ENCODE measurements at places on chromosomes 16 and 17.

DNA sequence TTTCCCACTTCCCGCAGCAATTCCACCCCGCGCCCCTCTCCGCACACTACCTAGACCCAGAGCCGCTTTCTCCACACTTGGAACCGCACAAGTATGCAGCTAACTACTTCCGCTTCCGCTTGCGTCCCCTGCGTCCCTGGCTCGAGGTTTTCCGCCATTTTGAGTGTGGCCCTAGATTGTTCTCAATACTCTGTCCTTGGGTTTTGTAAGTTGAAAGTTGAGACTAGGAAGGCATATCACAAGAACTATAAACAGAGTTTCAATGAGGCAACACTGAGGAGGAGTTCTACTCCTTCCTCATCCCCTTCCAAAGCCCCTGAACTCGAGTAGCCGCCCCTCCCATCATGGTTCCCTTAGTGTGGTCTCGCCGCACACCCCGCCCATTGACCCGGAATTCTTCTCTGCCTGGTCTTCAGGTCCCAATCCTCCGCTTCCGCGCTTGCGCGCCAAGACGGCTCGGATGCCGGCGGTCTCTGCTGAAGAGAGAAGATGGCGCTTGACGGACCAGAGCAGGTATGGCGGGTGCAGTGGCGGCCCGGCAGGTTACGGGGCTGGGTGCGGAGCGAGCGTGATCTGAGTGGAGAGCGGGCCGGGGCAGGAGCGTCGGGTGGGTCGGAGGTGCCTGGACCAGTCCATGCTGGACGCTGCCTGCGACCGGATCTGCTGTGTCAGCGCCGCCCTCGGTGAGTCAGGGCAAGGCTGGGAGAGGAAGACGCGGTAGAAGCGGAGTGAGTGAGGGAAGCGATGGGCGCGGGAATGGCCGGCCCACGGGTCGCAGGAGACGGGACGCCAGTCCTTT lies at the start of the genes FTSJ3 and PSMC5:
Gene FTSJ3 (minus strand): TSS at position 662 of the 799 bp plus-strand sequence. CDS start 761 bp downstream, outside the sequence.
Gene PSMC5 (plus strand): TSS at position 430 of the 799 bp plus-strand sequence. CDS start 60 bp downstream, at position 490.
- DNase-seq: peak; percentile 94

DNA sequence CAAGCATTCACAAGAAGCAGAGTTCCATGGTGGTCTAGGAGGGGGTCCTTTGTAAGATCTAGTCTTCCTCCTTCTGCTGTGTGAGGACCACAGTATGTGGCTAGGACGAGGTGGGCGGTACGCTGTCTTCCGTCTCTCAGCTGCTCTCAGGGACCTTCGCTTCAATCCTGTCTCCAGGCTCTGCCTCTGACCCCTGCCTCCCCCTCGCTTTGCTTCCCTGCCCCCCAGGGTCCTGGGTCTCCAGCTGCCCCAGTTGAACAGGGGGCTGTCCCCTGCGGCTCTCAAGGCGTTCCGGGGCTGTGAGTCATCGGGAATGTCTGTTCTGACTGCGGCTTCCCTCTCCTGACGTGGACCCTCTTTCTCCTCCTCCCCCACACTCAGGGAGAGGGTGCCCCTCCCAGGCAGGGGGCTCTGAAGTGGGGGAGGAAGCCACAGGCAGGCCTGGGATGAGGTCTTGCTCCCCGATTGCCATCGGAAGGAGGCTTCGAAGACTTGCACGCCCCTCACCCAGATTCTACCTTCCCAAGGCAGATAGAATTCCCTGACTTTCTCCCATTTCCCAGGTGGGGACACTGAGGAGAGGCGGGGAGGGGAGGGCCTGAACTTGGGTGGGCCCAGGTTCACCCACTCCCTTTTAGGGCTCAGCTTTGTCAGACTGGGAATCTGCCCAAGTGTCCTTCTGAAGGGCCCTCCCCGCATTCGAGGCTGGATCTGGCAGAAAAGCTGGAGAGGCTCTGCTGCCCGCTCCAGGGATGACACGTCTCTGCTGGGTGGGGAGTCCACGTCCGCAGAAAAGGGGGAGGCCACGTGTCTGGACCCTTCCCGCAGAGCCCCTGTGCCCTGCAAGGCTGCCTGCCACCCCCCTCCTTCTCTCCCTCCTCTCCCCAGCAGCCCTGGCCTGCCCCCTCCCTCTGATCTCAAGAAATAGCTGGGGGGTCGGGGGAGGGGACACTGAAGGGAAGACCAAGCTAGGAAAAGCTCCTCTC lies 9.1 kb upstream of the COL1A1 start:
- DNase-seq: no peak

DNA sequence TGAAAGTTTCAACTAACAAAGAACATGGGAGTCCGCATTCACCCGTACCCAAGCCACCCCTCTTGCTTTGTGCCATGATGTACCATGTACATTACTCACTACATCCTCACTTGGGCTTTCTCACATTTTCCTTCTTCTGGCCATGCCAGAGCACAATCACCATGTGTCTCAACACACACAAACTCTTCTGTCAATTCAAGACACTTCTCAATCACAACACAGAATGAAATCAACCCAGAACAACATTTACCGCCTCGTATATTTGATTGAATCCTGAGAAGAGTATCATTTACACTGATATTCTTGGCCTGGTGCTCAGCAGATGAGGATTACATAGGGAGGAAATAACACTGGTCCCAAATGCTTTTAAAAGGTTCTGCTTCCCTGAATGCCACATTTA lies 4.5 kb downstream of the ADAMTS18 start:
- no peak for DNase-seq

DNA sequence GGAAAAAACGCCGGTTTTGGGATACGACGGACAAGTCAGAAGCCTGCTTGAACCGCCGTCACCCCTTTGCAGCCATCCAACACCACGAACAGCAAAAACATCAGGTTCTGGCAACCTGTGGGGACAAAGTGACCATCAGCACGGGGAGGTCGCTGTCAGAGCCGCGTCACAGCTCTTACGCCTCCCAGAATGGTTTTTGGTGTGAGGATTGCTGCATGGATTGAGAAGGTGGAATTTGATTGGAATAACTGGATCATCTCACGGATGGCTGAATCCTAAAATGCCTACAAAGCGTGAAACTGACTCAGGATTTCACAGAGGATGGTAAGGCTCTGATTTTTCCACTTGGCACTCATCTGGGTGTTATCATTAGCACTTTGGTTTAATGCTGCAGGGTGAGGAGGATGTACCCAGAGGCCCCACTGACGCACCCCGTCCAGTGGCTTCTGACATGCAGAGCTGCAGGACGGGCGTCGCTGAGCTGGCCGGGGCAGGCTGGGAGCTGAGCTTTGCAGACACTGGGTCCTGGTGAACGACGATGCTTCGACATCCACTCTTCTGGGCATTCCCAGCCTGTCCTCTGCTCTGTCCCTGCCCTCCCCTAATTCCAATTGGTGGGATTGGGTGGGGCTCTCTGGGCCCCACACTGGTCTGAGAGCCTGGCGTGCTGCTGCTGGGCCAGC lies 73.4 kb upstream of the CREBBP start:
- no peak for DNase-seq

DNA sequence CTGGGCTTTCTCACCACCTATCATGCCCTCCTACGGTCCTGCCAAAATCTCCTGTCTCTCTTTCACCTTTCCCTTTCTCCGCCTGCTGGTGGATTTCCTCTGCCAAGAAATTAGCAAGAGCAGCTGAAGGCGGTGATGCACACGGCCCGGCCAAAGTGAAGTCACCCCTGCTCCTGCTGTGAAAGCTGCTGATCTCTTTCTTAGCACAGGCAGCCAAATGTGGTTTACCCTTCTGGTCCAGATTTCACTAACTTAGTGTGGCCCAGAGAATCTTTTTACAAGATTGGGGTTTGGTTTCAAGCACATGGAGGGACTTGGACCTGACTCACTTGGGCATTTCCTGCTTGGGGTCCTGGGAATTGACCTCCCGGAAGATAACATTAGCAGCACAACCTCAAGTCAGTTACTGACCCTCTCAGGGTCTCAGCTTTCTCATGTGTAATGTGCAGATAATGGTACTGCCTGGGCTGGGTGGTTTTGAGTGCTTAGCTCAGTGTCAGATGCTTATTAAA lies 155.7 kb downstream of the SOCS1 start:
- DNase-seq: no peak

DNA sequence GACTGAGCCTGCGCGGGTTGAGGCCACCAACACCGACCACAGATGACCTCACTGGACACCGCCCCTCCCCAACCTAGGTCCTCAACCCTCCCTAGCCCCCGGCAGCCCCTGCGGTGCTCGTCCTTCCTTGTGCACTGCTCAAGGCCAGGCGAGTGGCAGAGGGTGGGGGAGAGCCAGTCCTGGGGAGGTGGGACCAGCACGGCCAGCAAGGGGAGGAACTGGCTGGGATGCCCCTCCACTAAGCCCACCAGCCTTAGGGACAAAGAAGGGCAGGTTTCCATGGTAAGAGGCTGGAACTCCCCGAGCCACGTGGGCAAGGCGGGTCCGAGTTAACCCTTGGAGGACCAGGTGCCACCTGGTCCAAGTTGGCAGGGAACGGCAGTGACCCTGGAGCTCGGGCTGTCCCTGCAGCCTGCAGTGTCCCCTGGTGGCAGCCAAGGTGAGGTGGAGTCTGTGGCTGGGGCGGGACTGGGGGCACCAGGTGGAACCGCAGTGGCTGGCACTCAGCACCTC lies 9.2 kb downstream of the FSCN2 start:
- DNase-seq: no peak

DNA sequence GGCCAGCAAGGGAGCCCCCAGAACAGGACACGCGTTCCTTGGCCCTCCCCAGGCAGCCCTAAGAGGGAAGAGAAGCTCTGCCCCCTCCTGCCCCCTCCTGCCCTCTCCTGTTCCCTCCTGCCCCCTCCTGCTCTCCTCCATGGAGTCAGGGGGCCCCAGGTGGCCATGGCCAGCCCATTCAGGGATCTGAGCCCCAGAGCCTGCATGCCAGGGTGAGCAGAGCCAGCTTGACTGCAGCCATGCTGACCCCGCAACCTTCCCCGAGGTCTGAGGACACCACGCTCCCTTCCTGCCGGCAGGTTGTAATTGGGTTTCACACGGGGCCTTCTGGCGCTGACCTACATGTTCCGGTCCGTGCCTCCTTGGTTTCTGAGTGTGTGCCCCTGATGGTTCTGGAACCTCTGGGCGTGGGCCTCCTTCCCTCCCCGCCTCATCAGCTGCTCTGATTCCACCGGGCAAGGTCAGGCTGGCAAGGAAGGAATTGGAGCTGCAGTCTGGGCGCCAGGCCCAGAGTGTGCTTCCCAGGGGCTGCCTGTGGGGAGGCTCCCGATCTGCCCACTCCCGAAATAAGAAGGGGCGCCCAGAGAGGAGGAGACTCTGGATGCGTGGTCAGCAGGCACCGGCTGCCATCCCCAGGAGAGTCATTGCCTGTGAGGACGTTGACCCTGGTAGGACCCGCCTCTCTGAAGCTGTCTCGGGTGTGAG lies 23.7 kb upstream of the NPTX1 start:
- no peak for DNase-seq

DNA sequence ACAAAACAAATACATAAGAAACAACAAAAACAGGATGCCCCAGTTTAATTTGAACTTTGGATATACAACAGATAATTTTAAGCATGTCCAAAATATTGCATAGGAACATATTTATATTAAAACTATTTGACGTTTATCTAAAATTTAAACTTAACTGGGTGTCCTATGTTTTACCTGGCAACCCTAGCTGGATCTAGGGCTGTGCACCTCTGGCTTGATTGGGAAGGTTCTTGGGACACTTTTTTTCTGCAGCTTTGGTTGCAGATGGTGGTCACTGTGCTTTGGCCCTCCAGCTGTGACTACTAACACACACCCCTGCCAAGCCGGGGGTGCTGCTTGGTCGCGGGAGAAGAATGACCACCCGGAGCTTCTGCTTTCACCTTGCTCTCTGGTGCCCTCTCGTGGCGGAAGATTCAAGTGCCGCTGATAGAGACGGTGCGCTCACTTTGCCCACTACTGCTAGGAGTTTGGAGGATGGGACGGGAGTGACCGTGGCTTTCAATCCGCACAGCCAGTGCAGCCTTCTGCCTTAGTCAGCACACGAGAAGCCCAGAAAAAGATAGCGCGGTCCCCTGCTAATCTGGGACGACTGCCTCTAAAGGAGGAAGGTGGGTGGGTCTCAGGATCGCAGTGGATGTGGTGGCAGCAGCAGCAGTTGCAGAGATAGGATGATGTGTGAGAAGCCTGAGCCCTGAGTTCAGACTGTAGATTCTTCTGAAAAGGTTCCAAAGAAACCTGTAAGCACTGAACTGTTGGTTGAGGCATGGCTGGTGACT lies 6.7 kb downstream of the SPACA3 start:
- DNase-seq: peak; percentile 76

GRCh38 chr17:62671553-62671952 lies 44.1 kb downstream of the MRC2 start:
- no peak for DNase-seq

- DNase-seq: no peak
These were observed 720 bp upstream of the BCKDK start for GRCh38 chr16:31107465-31107867.

DNA sequence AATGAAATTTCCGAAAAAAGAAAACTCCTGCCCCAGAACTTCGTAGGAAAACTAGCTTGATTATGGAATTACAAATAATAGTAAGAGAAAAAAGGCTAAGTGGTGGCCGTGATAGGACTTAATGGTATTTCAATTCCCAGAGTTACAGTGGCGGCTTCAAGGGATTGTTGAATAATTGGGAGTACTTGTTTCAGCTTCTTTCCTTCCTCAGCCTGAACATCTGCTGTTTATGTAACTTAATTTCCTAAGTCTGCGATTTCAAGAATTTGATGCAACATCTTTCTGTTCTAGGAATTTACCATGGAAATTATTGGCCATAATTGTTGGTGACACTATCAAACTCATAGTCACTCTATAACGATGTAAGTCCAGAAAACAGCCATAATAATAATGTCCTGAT lies 684 bp upstream of the APPBP2 start:
- no peak for DNase-seq

DNA sequence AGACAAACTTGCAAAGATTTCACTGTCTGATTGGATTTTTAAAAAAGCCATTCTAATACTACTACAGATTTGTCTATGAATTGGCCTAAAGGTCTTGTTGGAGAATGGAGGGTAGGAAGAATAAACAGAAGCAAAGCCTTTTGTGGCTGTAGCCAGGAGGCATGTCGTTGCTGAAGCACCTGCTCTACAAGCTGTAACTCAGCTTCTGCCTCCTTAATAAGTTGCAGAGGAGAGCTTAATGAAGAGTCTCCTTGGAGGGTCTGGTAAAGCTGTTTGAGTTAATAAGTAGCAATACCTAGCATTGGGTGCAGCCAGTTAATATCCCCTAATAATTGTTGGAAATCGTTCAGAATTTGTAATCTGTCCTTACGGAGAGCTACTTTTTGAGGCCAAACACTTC lies 10.0 kb upstream of the ZNF689 start:
- DNase-seq: no peak

GRCh38 chr17:42059815-42060214 lies 9.4 kb upstream of the C17orf113 start:
- DNase-seq: no peak

DNA sequence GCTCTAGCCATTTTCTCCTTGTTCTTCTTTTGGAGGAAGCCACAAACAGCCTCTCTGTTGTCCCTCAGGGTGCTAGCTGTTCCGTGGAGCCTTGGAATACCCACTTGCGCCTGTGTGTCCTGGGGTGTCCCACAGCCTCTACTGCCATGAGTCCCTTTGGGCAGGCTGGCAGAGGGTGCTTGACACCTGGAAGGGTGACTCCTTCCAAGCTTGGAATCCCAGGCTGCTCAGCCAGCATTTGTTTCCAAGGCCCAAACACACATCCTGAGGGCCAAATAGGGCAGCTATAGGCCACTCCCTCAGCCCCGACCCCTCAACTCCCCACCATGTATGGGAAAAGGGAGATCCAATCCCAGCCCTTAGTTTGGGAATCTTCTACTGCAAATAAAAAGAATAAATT lies 14.9 kb downstream of the ZNHIT3 start:
- no peak for DNase-seq
